ENCODE measurements at places on chromosomes 5 and 9. TPM values are rescaled to one million over a fixed set of nuclear protein-coding genes. Genes with fewer than 3 reads are reported as not detected.

GRCh38 chr5:17398431-17398830 lies 99.6 kb upstream of the TAF11L2 start:
- H3K4me1 ChIP-seq: no peaks in the 10 kb centered on the region
- DNase-seq: no peak
- no peak overlapping the region for H3K27ac ChIP-seq
- no peaks in the 10 kb centered on the region for H3K36me3 ChIP-seq
- no peaks in the 10 kb centered on the region for H3K27me3 ChIP-seq
- no peak overlapping the region for H3K4me3 ChIP-seq

- H3K27ac ChIP-seq: no peak overlapping the region
- DNase-seq: no peak
- H3K36me3 ChIP-seq: no peaks in the 10 kb centered on the region
Observed at GRCh38 chr5:153753645-153754432, 263.4 kb downstream of the GRIA1 start.

GRCh38 chr5:53575101-53575500 lies 14.7 kb downstream of the NDUFS4 start:
- no peaks in the 10 kb centered on the region for H3K27me3 ChIP-seq
- DNase-seq: no peak
- no peaks in the 10 kb centered on the region for H3K4me1 ChIP-seq
- H3K36me3 ChIP-seq: no peaks in the 10 kb centered on the region

DNA sequence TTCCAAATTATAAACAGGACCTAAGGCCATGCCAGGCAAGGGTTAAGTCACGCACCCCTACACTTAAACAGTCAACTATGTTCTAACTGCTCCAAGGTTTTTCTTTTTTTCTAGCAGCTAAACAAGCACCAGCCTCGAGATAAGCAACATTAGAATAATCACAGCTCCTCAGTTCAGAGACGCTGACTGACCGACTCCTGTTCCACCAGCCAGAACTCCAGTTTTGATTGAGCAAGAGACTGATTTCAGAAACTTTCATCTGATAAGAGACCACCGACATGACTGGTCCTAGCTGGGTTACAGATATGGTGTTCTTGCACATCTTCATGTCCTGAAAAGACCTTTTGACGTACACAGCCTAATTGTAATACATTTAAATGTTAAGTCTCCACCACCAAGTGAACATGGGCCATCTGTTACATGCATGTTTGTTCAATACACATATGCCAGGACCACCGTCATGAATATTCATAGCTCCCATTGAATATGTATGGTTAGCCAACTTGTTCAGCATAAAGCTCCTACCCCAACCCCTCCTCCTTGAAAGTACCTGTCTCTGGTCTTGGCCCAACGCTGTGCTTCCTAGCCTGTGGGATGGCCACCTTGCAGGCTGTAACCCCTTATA lies 23.7 kb upstream of the OTULINL start:
- no peaks in the 10 kb centered on the region for H3K27me3 ChIP-seq
- H3K27ac ChIP-seq: peak overlapping the region; percentile 73
- no peak for DNase-seq
- peaks cover 9% of the 10 kb centered on the region for H3K4me1 ChIP-seq
- no peak overlapping the region for H3K4me3 ChIP-seq
- H3K36me3 ChIP-seq: no peaks in the 10 kb centered on the region

GRCh38 chr5:133735346-133735745 lies 123.0 kb upstream of the FSTL4 start:
- H3K27ac ChIP-seq: no peak overlapping the region
- no peaks in the 10 kb centered on the region for H3K27me3 ChIP-seq
- H3K4me1 ChIP-seq: no peaks in the 10 kb centered on the region

DNA sequence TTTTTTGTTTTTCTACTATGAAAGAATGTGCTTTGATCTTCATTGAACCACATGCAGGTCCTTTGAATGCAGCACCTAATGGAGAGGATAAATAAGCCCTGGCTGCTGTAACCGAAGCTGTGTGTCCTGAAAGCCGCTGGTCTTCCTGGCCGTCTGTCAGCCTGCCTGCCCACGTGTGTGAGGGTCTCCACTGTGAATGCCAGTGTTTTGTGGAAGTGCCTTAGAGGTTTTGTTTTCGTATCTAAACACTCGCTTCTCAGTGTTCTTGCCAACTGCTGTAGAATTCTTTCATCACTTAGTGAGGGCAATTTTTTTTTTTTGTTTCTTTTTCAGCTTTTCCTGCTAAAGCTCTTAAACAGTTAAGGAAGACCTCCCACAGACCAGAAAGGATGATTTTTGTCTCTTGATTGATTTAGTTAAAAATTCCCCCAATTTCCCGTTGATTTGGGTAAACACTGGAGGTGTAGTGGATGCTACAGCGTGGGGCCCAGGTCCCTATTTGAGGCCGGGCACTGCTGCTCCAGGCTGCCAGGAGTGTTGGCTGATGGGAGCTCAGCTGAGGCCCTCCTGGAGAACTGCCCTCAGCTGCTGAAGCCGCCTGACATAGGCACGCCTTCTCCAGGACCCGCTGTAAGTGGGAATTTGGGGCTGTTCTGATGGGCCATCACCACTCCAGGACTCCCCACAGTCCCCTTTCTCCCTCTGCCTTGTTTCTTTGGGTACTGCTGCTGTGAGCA lies 29.2 kb upstream of the PTCH1 start:
- no peaks in the 10 kb centered on the region for H3K4me1 ChIP-seq
- H3K27me3 ChIP-seq: no peaks in the 10 kb centered on the region
- H3K4me3 ChIP-seq: no peak overlapping the region
- H3K27ac ChIP-seq: no peak overlapping the region
- H3K36me3 ChIP-seq: no peaks in the 10 kb centered on the region
- no peak for DNase-seq

The MCTP1 gene
- total RNA-seq: 10.3 TPM

The PCDH12 gene
- 1.3 TPM for total RNA-seq
